ENCODE measurements at places on chromosomes 4 and X.

GRCh38 chr4:93384241-93384640 lies 444.3 kb upstream of the ATOH1 start:
- DNase-seq = no peak

- DNase-seq = no peak
Measured at GRCh38 chr4:87851332-87851731, 18.6 kb downstream of the MEPE start.

DNA sequence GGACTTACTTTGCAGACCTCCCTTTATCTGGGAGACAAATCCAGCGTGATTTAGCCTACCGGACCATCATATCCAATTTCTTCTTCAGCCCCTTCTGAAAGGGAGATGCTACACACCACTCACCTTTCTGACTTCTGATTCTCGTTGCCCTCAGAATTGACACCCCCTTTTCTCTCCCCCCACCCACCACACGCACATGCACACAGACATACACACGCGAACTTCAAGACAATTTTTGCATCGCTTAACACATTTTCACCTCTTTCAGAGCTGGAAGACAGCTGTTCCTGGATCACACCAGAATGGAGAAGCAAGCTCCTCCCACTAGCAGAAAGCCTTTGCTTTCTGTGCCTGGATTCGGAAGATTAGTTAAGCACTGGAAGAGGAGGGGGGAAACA lies 1.0 kb upstream of the SNCA start:
- DNase-seq = no peak

- no peak for DNase-seq
Measured at GRCh38 chr4:175789647-175790046, 22.4 kb downstream of the GPM6A start.
